Activated gamma-delta T cell (primary cell): ENCODE measurements at places on chromosomes 16 and 17.

DNA sequence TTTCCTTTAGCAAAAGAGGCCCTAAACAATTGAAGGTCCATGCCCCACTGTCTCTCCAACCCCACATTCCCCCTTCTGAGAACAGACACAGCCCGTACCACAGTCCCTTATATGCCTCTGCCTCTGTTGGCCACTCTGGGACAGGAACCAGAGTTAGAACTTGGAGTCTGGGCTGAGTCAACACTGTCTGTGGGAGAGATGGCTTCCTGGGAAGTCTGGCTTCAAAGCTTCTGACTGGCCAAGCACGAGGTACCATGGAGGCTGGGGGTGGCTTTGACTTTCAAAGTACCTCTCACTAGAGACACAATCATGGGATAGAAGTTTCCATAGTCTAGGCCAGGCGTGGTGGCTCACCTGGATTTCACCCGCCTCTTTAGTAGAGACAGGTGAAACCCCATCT is 14.9 kb upstream of the SPOP start:
- DNase-seq, result no peak

DNA sequence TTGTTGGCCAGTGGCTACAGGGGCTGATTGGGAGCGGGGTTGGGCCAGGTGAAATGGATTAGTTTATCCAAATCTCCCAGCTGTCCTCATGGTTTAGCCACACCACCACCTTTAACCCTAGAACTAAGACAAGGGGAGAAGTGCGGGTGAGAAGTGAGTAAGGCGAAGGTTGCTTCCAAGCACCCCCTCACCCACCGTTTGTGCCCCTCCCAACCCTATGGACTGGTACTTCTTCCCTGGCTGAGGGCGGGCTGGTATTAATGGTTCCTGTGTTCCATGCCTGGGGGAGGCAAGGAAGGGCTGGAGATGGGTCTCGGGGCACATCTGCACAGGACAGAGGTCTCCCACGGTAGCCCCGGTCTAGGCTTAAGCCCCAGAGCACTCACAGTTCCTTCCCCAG is 25.1 kb downstream of the NT5M start:
- DNase-seq, result no peak

GRCh38 chr17:37338847-37339246 is 36.9 kb upstream of the C17orf78 start:
- DNase-seq, result no peak

- no peak for DNase-seq
Measured at GRCh38 chr17:40363111-40363827, 1.3 kb downstream of the GJD3 start.

GRCh38 chr17:83058266-83058798 is 21.1 kb upstream of the METRNL start:
- DNase-seq, result no peak

DNA sequence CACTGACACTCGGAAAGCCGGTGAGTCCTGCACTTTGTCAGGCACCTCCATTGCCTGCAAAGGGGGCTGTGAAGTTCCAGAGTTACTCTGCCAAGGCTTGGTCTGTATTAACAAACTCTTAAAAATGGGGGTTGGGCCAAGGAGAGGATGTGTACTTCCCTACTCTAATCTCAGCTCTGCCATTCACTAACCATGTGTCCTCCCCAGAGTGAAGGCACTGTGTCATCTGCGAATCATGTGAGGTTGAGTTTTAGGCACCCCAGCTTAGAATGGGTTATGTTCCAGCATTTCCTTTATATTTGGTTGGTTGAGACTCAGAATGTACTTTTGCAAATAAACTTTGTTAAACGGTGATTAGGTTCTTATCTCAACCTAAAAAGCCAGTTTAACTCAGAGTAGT is 24.9 kb downstream of the ERCC4 start:
- DNase-seq, result no peak

DNA sequence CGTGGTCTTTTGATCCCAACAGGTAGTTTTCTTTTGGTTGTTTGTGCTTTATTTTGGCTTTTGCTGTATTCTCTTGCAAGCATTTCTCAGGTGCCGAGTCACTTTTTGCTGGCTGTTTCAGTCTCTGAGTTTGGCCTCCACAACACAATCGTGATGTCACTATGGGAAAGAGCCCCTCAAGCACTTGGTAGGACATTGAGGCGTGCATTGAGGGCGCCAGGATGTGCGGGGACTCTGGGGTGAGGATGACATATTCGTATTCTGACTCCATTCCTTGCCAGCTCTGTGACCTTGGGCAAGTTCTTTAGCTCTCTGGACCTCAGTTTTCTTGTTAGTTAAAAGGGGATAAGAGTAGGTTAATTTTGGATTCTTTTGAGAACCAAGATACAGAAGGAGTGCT is 13.0 kb downstream of the KSR1 start:
- DNase-seq, result no peak

- no peak for DNase-seq
Measured at GRCh38 chr16:80509872-80510271, 30.9 kb upstream of the DYNLRB2 start.

- DNase-seq, result no peak
Measured at GRCh38 chr17:5823219-5823618, 238.9 kb upstream of the NLRP1 start.

- no peak for DNase-seq
Measured at GRCh38 chr16:88528902-88529318, 41.3 kb upstream of the ZC3H18 start.

DNA sequence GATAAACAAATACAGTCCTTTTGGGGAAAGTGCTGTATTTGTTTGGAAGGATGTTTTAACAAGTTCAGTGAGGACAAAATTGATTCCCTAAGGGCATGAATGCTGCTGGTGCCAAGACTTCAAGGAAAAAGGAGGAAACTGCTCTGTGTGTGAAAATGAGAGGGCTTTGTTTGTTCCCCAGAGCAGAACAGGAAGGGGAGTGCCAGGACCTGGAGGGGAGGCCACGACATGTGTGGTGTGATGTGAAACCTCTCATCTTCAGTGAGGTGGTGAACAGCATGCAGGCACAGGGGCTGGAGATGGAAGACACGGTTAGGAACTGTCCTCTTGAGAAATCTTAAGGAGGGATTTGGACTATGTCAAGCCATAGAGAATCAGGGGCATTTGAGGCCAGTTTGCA is 46.6 kb upstream of the GRIN2A start:
- no peak for DNase-seq
